ENCODE measurements at places on chromosomes 2 and 18.

- no peak for DNase-seq
Measured at GRCh38 chr2:73985308-73986084, 786 bp downstream of the TET3 start.

GRCh38 chr2:218026244-218026643 is 23.4 kb upstream of the TNS1 start:
- DNase-seq, result no peak

GRCh38 chr2:205617905-205618304 is 64.4 kb upstream of the NRP2 start:
- DNase-seq, result no peak

- no peak for DNase-seq
Measured at GRCh38 chr18:6297875-6298274, 116.8 kb downstream of the L3MBTL4 start.

DNA sequence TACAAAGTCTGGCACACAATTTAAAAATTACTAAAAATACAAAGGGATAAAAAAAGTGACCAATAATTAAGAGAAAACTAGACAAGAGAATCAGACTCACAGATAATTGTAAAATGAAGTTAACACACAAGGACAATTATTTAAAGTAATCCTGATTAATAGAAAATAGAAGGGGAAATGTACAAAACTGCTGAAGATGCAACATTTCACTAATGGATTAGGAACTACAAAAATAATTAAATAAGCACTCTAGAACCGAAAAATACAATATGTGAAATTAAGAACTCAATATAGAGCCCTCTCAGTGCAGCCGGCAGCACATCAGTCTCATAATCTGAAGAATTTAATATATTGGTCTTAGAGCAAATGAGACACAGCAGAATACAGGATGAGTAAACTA is 24.6 kb downstream of the HYCC2 start:
- DNase-seq, result no peak

DNA sequence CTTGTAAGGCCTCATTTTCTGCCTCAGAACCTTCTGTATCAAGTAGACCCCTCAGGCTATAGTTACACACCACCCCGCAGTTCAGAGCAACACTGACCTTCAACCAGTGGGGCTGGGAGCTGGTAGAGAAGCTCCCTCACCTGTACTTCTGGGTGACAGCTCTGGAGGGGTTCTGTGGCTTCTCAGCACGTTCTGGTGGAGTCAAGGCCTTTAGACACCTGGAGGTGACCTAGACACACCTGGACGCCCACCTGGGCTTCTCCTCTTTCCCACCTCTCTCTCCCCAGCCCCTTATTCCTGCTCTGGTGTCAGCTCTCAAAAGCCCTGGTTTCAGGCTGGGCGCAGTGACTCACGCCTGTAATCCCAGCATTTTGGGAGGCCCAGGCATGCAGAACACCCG is 7.3 kb upstream of the CIB4 start:
- DNase-seq, result no peak

DNA sequence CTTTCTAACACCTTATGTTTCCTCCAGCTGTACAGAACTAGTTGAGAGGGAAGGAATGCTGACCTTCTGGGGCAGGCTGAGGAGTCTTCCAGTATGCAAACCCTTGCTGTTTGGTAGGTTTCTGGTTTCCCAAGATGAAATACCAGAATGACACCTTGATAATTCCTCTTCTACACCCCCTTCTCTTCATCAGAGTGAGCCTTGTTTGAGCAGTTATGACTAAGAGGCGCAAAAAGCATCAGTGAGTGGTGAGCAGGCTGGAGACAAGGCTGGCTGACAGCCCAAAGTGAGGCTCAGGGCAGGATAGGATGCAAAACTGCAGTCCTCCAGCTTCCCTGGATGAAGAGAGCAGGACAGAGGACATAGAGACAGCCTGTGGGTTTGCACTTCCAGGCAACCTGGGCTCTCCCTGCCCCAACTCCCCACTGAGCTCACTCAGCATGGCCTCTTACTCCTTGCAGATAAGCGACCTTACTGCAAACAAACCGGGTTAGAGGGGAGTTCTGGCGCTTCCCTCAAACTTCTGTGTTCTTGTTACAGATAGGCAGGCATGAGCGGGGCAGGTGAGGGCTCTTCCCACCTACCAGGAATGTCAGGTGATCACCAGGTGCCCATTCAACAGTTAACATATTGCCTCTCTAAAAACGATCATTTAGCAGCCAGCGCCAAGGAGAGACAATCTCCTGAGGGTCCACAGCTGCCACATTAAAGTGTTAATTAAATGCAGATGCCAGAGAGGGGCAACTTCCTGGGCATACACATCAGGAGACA is 5.4 kb downstream of the MPPE1 start:
- DNase-seq, result no peak

- no peak for DNase-seq
Measured at GRCh38 chr2:195498839-195499490, 158.1 kb upstream of the SLC39A10 start.

DNA sequence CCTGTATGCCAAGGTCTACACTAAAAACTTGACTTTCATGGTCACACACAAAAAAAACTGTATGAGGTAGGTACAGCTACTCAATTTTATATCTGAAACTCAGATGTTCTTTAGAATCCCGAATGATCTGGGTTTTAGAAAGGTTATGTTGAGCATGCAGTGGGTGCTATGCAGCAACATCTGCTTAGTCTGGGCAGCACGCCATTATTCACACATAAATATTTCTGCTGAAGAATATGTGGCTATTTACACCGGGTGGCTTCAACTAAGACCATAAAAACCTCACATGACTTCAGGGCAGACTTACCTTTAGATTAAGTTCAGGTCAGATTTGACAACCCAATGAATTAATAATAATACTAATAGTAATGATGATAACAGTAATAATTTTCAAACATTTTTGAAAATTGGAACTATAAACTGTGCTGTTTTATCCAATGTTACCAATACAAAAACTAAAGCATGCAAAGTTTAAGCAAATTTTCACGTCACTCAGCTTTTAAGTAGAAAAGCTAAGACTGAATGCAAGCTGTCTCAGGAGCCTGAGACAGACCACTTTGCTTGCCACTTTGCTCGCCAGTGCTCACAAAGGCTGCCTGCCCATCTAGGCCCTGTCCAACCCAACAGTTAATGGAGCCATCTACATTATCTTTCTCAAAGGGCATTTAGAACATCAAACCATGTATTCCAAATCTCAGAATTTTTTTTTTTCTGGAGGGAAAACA is 292.0 kb downstream of the CNTNAP5 start:
- no peak for DNase-seq

DNA sequence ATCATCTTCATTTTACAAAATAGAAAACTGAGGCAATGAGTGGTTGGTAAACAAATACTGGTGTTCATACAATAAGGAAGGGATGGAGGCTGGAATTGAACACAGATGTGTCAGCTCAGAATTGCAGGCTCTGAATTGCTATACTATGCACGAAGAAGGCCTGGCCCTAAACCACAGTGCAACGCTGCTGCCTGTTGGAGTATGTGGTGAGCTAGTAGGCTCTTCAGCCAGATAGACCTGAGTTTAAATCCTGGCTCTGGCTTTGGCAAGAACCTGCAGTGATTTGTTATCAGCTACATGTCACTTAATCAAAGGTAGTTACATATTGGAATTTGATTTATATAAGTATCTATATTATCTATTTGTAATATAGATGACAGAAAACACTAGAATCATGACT is 1602.4 kb upstream of the CELF4 start:
- DNase-seq, result no peak

DNA sequence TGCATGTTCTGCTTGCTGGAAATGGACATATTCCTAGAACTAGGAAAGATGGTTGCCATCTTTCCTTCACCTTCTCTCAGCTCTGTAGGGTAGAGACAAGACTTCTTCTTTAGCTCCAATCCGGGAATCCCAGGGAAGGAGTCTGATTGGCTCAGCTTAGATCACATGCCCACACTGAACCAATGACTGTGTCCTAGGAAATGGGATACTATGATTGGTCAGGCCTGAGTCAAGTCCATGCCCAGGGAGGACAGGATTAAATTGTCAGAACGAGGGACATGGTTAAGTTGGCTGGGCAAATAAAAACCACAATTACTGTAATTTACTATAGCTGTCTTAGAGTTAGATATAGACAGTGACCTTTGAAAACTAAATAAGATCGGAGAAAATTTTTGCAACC is 31.4 kb downstream of the SEMA4F start:
- DNase-seq, result no peak

DNA sequence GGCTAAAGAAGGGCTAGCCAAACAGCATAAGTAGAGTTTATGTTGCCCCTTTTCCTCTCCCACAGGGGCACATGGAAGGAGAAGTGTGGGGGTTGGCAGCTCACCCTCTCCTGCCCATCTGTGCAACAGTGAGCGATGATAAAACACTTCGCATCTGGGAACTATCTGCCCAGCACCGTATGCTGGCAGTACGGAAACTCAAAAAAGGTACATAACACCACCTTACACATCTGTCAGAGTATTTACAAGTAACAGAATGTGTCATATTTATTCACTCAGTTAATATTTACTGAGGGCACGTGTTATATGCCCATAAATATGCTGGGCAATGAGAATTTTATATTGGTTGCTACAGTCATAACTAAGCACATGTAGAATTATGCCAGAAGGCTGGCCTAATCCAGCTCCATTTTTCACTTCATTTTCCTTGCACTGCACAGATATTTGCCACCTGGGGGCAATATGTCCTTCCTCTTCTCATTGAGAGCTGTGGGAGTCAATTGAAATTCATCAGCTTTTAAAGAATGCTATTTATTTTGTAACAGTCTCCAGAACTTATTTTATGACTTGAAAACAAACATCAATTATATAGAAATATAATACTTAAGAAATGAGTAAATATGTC is 150.6 kb downstream of the RTN4 start:
- DNase-seq, result no peak

- DNase-seq, result no peak
Measured at GRCh38 chr2:20599861-20600461, 50.9 kb downstream of the HS1BP3 start.

GRCh38 chr2:96150007-96150640 is 4.9 kb upstream of the DUSP2 start:
- no peak for DNase-seq

GRCh38 chr18:58335821-58336220 is 291.8 kb downstream of the NEDD4L start:
- no peak for DNase-seq

DNA sequence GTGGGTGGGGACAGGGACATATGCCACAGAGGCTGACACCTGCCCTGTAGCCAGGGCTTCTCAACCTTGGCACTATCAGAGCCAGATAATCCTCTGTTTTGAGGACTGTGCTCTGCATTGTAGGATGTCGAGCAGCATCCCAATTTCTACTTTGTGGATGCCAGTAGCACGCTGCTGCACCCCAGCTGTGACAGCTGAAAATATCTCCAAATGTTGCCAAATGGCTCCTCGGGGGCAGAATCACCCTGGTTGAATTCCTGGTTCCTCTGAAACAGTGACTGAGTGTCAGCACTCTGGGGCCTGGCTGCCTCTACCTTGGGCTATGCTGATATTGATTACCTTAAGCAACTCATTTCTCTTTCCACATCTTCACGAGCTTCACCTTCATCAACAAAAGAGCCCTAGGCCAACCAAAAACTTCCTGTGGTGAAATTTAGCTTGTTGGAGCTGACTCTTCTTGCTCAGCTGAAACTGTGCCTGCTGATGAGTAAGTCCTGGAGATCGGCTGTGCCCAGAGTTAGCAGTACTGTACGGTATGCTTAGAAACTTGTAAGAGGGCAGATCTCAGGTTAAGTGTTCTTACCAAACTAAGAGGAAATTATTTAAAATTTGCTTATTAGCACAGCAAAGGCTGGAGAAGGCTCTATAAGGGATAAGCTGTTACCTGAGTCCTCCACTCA is 138.1 kb downstream of the SEPTIN10 start:
- no peak for DNase-seq

GRCh38 chr2:197211881-197212342 is 98.7 kb downstream of the ANKRD44 start:
- no peak for DNase-seq

- no peak for DNase-seq
Measured at GRCh38 chr2:8216397-8216796, 465.5 kb upstream of the ID2 start.

GRCh38 chr2:119681868-119682220 is 2.8 kb downstream of the TMEM177 start:
- DNase-seq, result no peak

- DNase-seq, result no peak
Measured at GRCh38 chr2:161971551-161971950, 102.5 kb downstream of the DPP4 start.

GRCh38 chr2:197078535-197078934 is 152.0 kb upstream of the PGAP1 start:
- DNase-seq, result no peak

DNA sequence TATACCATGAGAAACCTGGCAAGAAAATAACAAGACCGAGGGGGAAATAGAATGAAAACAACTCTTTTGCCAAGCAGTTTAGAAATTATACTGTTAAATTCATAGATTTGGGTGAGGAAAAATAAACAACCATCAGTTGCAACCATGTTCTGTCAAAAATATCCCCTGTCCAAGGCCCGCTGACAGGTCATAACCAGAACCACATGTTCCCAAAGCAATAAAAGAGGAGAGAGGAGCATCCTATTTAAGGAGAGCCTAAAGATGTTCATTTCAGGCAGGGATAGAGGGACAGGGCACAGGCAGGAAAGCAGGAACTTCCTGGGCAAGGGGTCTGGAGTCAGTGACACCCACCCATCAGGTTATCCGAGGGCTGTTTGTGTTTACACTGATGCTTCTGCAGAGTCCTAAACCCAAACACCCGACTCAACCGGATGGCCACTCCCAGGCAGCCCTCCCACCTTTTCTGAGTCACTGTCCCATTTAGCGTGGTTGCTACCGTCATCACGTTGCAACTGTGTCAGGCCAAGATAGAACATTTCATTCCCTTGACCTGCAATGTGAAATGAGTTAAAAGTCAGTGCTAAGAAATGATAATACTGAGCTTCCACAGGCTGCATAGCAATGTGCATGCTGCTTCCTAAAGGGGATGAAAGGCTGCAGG is 468.3 kb upstream of the RAB12 start:
- DNase-seq, result no peak

GRCh38 chr2:224927646-224928173 is 114.6 kb downstream of the DOCK10 start:
- DNase-seq, result peak; percentile 22

- DNase-seq, result no peak
Measured at GRCh38 chr2:8605351-8606065, 76.3 kb upstream of the ID2 start.

- DNase-seq, result no peak
Measured at GRCh38 chr18:74029161-74029560, 118.5 kb downstream of the FBXO15 start.
